ENCODE measurements at places on chromosomes 3 and 15.

DNA sequence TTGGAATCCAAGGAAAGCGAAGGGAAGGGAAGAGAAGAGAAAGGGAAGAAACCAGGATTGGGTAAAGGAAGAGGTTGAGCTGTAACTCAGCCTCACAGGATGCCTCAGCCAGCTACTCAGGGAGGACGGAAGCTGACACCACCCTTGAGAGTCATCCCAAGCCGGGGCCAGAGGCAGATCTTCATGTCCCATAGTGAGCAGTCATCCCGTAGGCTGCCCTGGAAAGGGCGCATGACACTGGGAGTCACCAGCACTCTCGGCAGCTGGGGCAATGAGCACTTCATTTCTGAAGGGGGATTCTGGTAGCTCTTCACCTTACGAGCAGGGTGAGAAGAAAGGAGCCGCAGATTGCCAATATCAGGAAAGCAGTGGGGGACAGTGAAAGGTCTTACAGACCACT is 60.1 kb upstream of the PCSK6 start:
- DNase-seq, result no peak

- DNase-seq, result no peak
Observed at GRCh38 chr3:109920749-109921148, 583.4 kb upstream of the DPPA4 start.

DNA sequence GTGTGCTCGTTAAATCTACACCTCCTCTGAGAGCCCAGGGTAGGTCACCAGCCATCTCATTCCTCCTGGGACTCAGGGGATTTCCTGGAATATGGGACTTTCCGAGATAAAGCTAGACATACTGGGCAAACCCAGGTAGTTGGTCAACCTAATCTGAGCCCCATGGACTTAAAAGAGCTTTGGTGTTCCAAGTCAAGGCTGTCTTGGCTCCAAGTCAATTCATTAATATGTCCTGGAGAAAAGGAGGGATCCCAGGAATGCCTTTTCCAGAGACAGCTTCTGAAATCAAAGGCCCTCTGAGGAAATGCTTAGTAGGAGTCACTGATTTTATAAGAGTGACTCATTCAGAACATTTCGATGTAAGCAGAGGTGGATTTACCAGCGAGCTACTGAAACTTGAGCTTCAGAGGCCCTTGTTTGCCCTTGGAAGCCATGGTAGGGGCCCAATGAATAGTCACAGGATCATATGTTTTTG is 137.3 kb upstream of the UBE2E1 start:
- DNase-seq, result no peak

DNA sequence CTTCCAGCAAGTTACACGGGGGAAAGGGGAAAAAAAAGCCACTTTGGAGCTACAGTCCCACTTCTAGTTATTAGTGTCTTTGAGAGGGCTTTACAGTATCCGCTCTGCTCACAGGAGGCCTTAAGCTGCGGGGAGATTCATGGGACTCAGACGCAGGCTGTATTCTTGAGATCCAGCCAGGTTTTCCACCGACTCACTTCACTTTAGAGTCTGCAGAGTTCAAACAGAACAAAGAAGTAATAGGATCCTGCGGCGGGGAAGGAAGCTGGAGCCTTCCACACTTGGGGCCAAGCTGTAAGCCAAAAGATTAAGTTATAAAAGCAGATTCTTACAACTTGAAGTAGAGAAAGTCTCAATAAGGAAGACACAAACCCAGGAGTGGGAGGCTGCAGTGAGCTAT is 60.2 kb upstream of the FAM174B start:
- DNase-seq, result no peak

DNA sequence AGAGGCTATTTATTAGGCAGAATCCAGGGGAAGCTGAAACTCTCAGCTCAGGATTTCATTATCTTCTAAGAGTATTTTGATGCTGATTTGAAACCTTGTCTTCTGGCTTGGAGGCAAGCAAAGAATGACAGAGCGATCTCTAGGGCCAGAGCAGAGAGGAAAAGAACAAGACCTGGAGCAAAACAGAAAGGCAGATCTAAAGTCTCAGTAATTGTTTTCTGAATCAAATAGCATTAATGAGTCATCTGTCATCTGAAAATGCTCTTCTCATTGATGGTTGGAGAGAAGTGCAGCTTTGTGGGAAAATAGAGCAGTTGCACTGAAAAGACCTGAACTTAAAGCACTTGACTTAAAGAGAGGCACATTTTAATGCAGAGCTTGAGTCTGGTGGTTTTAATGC is 385.9 kb downstream of the RAP2B start:
- DNase-seq, result no peak

DNA sequence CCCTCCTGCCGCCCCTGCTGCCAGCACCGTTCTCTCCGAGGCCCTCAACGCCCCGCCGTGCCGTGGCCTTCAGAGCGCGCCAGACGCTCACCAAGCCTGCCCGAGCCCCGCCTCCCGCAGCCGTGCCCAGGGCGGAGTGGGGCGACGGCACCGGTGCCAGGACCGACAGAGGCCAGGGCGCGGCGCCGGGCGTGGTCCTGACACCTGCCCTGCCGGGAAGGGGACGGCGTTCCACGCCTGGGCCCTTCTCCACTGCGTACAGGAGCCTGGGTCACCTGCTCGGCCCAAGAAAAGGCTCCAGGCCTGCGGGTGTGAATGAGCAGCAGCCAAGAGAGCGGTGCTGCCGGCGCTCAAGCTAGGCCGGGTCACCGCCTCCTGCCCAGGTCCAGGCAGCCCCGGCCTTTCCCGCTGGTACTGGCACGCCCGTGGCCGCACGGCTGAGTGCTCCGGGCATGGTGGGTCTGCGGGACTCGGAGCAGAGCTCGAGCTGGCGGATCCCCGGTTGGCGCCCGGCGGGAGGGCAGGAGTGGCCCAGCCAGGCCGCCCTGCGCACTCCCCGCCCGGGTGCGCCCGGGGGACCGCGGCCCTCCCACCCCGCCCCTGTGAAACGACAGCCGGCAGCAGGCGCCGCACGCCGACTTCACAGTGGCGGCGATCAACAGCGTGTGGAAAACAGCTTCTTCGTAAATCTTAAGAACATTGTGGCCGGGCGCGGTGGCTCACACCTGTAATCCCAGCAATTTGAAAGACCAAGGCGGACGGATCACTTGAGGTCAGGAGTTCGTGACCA is 4.2 kb downstream of the OCA2 start:
- no peak for DNase-seq

- no peak for DNase-seq
Observed at GRCh38 chr3:156388497-156389448, 166.1 kb downstream of the SSR3 start.

- no peak for DNase-seq
Observed at GRCh38 chr3:176919836-176920765, 277.2 kb downstream of the TBL1XR1 start.

DNA sequence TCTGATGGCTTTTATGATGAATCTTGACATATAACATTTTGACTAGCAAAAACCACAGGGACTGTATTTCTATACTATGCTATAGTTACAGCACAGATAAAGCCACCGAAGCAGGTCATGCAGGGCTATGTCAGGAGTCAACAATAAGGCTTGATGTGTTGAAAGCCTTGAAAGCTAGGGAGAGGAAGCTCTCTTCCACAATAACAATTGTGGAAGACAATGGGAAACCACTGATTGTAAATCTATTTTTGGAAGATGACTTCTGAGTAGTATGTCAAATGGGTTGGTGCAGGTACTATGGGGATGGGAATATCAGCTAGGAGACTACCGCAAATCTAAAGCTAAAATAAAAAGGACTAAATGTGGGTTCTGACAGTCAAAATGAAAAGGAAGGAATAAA is 4.0 kb upstream of the AQR start:
- no peak for DNase-seq

- no peak for DNase-seq
Observed at GRCh38 chr3:189143771-189144170, 28.0 kb upstream of the TPRG1 start.

GRCh38 chr3:58679974-58680666 is 13.5 kb upstream of the FAM3D start:
- no peak for DNase-seq

DNA sequence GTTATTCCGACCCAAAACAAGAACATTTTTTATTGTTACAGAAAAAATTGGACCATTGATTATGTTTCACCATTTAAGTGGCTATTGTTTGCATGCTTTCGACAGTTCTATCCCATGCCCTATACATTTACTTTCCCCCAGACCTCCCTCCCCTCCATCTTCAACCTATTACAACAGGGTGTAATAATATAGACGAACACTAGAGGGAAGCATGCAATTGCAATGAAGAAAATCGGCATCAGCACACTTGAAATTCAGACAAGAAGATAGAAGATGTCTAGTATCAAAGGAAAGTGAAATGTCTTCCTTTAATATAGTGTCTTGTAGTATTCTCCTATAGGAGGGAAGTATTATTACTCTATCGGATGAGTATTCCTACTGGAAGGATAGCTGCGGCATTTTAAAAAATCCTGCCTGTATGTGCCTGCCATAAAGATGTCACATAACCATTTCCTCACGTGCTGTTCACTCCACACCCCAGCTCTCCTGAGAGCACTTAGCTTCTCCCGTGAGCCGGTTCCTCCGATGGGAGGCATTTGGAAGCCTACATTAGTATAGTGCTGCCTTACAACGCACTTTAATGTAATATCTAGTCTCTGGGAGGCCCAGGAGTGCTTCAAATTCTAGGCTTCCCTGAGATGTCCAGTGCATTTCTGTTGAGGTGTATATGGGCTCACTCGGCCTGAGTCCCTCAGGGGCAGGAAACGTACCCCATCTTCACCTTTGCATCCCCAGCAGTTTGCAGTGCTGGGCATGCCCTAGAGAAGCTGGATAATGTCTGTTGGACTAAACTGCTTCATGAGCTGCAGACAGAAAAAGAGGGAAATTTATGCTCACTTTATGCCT is 17.8 kb upstream of the ERICH6 start:
- peak; percentile 19 for DNase-seq

DNA sequence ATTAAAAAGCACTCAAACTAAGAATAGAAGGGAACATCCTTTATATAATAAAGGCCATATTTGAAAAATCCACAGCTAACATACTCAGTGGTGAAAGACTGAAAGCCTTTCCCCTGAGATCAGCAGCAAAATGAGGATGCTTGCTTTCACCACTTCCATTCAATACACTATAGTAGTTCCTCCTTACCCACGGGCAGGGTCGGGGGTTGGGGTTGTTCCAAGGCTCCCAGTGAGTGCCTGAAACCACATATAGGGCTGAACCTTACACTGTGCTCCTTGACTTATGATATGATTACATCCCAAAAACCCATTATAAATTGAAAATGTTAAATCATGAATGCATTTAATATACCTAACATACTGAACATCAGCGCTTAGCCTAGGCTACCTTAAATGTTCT is 37.7 kb downstream of the ALDH1L1 start:
- no peak for DNase-seq

GRCh38 chr3:42174679-42175385 is 83.7 kb downstream of the TRAK1 start:
- no peak for DNase-seq

DNA sequence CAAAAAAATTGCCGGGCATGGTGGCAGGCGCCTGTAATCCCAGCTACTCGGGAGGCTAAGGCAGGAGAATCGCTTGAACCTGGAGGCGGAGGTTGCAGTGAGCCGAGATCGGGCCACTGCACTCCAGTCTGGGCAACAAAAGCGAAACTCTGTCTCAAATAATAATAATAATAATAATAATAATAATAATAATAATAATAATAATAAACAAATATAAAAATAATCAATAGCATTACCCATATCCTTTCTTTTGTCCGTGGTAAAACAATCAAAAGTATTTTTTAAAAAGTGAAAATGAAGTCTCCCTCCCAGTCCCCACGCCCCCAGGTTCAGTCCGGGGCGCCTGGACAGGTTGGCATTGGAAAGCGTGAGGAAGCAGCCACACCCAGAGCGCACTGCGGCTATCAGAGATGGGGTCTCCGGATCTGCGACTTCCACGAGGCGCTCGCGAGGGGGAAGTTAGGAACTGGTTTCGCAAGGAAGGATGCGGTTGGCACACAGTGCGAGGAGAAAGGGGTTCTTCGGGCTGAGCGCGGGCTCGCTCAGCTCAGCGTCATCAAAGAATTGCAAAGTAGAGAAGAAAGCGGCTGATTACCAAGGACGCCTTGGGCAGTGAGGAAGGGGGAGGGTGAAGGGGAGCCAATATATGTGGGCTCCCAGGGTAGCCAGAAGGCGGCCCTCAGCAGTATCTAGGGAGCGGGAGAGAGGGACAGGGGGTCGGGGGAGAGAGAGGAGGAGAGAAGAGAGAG is 69.5 kb upstream of the EPHB3 start:
- DNase-seq, result no peak

DNA sequence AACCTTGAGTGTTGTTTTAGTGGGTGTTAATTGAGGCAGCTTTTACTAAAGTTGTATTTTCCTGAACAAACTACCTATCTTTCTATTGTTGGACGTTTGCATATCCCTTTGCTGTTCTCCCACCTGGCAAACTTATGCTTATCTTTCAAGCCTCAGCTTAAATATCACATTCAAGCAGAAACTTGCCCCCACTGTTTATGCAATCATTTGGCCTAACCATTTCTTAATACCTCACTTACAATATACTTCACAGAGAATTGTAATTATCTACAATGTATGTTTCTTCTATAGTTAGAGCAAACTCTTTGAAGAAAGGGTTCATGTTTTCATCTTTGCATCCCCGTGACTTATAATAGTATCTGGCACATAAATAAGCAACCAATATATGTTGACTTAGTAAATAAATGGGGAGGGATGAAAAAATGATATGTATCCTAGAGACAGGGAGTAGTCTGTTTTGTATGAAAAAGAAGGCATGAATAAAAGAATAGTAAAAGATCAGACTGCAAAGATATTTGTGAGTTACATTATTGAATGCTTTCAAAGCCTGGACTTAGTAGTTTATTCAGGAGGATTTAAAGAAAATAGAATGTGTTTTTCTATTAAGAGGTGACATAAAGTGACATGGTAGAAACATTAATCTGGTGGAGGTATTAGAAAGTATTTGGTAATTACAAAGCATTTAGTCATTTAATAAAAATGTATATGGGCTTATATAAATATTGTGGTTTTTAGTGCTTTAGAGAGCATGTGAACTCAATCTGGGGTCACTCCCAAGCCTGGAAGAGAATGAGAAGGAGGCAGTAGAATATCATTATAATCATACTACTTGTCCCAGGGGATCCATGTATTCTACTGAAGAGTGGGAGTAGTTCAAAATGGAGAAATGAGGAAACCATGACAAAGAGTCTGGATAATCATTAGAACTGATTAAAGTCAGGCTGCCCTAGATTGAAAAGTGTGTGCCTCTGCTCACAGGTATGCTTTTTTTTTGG is 60.0 kb upstream of the DCBLD2 start:
- no peak for DNase-seq

DNA sequence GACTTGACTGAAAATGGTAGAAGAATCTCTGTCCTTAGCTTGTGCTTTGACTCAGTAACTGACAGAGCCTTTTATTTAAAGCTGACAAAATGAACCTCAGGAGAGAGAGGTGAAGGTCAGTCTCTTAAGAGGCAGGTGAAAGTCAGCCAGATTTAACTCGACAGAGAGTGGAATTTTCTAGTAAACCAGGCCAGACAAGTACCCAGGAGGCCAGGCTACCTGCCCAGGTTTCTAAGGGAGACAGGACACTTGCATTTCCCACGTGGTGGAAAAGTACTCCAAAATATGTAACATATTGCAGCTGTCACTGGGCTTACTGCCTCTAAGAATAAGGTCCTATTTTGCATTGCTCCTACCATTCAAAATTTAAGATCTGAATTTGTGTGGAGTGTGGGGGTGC is 167.9 kb downstream of the FMN1 start:
- no peak for DNase-seq

GRCh38 chr15:66711862-66712261 is 9.8 kb downstream of the SMAD6 start:
- DNase-seq, result no peak

GRCh38 chr3:157098121-157098822 is 61.7 kb downstream of the CCNL1 start:
- DNase-seq, result no peak

- no peak for DNase-seq
Observed at GRCh38 chr3:195069501-195070251, 201.3 kb downstream of the XXYLT1 start.

- no peak for DNase-seq
Observed at GRCh38 chr3:45607790-45608189, 13.2 kb downstream of the LIMD1 start.
